GM18507 (cell line): ENCODE measurements at places on chromosomes 5 and 9.

DNA sequence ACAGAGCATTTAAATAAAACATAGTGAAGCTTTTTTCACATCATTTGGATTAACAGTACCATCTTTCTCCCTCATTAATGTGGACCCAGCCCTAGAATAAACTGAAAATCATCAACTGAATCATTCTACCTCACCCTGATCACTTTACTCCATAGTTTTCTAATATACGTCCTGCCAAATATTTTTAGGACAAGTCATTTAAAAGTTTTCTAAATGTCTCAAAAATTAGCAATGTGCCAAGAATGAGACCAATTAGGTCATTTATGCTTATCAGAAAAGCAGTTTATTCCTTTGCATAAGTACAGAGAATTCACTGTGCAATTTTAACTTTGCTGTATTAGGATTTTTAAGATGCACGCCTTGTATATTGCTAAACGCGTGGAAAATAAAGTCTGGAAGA lies 284.4 kb downstream of the PIK3R1 start:
- DNase-seq = no peak

DNA sequence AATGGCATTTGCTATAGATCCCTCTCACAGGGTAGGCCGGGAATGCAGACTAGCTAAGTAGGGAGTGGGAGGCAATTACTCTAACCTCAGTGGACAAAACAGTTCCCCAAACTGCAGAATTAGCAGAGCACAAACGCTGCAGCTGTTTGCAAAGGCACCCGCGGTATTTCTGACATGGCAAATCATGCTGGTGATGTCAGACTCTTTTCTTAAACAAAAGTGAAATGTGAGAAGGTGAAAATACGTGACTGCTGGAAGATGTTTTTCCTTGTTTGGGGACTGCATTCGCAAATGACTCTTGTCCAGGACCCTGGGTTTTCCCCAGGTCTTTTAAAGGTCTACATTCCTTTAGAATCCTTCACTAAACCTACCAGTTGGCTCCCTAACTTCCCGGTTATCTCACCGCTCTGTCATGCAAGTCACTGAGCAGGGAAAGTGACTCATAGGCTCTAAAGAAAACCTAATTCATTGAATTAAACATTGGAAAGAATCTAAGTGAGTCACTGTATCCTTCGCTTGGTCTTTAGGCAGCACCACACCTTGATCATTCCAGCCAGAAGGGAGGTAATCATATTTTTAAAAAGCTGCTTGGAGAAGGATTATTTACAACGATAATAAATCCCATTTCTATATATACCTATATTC lies 91.5 kb upstream of the DNAH5 start:
- DNase-seq = no peak

DNA sequence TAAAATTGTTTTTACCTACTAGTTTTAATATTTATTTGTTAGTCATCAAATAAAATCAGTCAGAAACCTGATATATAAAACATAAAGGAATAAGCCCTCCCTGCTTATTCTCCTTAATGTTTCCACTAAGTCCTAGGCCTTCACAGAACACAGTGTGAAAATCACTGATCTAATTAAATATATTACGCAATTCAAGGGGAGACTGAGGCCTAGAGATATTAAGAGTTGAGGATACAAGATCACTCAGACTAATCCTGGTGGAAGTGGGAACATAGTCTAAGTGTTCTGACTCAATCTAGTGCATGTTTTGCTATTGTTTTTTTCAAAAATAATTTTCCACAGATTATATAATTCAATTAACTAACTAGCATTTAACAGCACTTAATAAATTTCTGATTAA lies 401.1 kb downstream of the SLCO4C1 start:
- DNase-seq = no peak

DNA sequence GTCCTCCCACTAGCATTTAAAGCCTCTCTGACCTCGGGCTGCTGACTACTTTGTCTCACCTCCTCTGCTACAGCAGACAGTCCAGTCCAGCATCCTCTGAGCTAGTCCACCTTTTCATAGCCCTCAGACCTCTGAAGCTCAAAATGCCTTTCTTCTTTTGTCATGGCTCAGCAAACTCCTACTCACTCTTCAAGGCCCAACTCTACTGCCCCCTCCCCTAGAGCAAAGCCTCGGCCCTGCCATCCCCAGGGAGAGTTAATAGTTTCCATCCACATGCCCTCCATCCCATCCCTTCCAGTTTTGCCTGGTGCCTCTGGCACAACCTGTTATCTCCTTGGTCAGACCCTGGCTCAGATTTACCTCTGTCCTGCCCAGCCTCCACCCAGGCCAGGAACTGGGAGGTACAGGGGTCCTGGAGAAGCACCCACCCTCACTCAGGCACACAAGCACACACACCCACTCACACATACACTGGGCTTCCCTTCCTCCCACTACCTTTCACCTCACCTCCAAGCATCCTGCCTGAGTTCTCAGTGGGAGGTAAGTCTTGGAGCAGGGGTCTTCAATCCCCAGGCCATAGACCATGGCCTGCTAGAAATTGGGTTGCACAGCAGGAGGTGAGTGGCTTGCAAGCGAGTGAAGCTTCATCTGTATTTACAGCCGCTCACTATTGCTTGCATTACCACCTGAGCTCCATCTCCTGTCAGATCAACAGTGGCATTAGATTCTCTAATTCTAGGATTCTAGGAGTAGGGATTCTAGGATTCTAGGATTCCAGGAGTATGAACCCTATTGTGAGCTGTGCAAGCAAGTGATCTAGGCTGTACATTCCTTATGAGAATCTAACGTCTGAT lies 18.1 kb downstream of the PDLIM4 start:
- no peak for DNase-seq

DNA sequence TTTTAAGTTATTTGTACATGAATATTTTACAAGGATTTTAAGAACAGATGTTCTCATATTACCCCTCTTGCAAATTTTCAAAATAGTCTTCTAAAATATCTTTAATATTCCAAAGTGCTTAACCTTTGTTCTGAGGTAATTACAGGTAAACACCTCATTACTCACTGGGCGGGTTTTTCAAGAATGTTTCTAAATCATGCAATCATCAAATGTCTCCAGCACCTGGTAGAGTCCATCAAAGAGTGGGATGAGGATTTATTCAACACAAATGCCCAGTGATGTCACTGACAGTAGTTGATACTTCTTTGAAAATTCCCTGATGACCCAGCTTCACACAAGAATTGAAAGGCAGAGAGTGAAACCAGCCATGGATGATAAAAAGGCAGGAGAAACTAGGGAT lies 114.4 kb downstream of the SEC61B start:
- DNase-seq = no peak

- DNase-seq = no peak
These were observed 803 bp upstream of the CCNO start for GRCh38 chr5:55234121-55234700.

DNA sequence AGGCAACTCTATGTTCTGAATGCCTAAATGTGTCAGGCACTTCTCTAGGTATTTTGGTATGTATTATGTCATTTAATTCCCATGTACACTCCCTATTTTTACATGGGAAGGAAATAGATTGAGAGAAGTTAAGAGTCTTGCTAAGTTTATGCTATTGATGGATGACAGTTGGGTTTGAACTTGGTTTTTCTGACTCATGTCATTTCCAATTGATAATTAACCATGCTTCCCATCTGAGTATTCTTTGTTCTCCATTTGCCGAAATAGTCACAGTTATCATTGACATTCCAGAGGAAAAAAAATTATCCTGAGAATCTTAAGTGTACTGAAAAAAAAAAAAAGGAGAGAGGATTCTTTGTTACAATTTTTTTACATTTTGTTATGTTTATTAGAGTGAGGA lies 23.1 kb upstream of the DMRTA1 start:
- DNase-seq = no peak

- DNase-seq = no peak
These were observed 16.0 kb downstream of the TRAF1 start for GRCh38 chr9:120910643-120911042.

DNA sequence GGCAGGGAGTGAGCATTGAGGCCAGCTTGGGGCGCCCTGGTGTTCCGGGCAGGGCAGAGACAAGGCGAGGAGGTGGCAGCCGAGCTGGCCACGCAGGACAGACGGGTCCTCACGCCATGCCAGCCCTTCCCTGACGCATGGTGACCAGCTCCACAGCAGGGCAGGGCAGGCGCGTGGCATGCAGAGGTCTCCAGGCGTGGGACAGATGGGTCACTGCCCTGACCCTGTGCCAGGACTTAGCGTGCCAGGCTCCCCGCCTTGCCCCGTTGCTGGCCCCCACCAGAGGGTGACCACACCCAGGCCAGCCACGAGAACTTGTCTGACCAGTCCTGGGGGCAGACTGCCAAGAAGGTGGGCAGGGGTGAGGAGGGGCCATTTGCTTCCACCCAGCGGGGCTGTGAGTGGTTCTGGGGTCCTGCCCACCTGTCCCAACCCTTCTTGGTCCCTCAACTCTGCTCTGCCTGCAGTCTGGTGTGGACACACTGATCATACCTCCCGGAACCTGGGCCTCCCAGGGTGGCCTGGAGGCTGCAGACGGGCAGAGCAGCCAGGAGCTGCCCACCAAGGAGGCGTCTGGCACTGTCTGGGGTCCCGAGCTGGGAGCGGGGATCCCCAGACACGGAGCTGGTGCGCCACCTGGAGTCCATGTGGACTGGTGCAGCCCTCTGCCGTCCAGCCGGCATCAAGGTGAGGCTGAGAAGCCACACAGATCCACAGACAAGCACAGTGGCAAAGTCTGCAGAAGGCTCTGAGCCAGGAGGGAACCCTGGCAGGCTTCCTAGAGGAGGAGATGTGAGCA lies at the start of gene RNF224:
Gene RNF224 (plus strand): TSS at position 449 of the 799 bp plus-strand sequence. CDS start 834 bp downstream, outside the sequence.
- peak; percentile 59 for DNase-seq

DNA sequence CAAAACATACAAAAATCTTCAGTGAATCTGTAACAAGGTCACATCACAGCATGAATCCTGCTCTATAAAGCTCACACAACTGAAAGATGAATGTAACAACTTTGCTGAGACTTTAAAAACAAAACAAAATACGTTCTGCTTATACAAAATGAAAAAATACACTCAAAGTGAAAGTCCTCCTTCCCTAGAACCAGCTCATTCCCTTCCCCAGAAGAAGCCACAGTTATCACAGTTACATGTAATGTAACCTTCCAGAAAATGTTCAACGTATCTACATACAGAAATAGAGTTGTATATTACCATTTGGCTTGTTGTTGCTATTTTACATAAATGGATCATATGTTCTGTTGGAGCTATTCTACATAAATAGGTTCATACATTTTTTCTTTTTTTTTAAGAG lies 2.6 kb downstream of the AUH start:
- no peak for DNase-seq

- no peak for DNase-seq
These were observed 11.4 kb downstream of the OCLN start for GRCh38 chr5:69504036-69504435.

- DNase-seq = no peak
These were observed 691.8 kb downstream of the MTRR start for GRCh38 chr5:8560776-8561175.

- no peak for DNase-seq
These were observed at the start of gene S100Z for GRCh38 chr5:76849419-76850291. TSS of gene S100Z (plus strand) at chr5:76850014. CDS start at chr5:76875360, 25,346 bp downstream.

DNA sequence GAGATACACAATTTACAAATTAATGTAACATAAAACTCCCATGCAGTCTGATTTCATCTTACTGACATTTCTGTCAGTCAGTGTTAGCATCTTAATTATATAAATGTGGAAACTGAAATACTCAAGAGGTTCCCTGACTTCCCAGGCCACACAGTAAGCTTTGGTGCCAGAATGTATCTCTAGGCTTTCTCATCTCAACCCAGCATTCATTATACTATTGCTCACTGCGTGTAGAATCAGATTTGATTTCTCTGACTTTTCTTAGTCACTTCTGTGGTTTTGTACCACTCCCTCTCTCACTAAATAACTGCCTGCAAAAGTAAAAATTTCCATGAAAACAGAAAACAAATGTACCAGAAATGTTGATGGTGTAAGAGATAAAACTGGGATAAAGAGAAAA lies 31.7 kb upstream of the CDKN2B start:
- no peak for DNase-seq

- no peak for DNase-seq
These were observed 379.4 kb downstream of the SEMA5A start for GRCh38 chr5:9166202-9167112.

GRCh38 chr9:107487521-107488374 lies 1.8 kb downstream of the KLF4 start:
- DNase-seq = no peak

GRCh38 chr9:133690081-133690561 lies 48.0 kb downstream of the SARDH start:
- DNase-seq = no peak

DNA sequence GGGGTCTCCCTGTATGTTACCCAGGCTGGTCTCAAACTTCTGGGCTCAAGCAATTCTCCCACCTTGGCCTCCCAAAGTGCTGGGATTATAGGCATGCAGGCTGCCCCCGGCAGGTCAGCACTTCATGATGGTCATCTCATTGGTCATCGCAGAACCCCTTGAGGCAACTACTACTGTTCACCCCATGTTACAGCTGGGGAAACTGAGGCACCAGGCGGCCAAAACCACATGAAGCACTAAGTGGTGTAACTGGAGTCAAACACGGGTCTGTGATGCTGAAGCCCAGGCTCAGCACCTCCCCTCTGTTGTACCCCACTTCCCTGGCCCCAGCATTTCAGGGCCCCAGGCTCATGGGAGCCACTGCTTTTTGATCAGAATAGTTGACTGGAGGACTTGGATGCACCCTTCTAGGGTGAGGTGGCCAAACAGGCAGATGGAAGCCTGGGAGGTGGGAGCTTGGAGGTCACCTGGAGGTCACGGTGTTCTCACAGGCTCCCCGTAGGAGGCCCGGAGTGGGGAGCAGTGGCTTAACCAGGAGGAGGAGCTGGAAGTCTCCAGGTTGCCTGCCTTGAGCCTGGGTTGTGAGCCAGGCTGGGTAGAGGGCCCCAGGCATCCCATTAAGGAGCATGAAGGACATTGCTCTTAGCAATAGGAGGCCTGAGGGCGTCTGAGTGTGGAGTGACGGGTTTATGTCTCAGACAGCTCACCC lies 57.3 kb upstream of the RPL26L1 start:
- DNase-seq = no peak

- DNase-seq = no peak
These were observed 59.7 kb downstream of the GGTA1 start for GRCh38 chr9:121439711-121440664.

- DNase-seq = no peak
These were observed 88.8 kb downstream of the OLFM1 start for GRCh38 chr9:135176284-135176683.

- DNase-seq = no peak
These were observed 30.0 kb upstream of the CPEB4 start for GRCh38 chr5:173858021-173858669.

DNA sequence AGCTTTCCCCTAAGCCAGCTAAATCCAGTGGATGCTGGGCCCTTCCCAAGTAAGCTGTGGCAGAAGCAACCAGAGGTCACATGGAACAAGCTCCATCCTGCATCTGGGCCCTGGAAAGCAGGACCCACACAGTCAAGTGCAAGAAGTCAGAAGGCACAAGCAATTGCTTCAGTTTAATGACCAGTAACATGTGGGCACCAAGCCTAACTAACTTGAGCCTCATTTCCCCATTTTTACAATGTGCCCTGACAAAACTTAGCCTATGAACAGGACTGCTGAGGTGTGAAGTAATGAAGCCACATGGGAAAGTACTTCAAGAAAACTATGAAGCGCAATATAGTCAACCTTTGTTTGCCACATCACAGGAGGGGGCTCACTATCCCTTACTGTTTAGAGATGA lies 90.5 kb downstream of the TLE1 start:
- DNase-seq = no peak

GRCh38 chr5:93018461-93018860 lies 562.6 kb downstream of the NR2F1-AS1 start:
- DNase-seq = no peak
